ENCODE measurements at places on chromosomes 6 and 20.

GRCh38 chr20:32449057-32449889 lies 91.1 kb downstream of the ASXL1 start:
- DNase-seq, result no peak

DNA sequence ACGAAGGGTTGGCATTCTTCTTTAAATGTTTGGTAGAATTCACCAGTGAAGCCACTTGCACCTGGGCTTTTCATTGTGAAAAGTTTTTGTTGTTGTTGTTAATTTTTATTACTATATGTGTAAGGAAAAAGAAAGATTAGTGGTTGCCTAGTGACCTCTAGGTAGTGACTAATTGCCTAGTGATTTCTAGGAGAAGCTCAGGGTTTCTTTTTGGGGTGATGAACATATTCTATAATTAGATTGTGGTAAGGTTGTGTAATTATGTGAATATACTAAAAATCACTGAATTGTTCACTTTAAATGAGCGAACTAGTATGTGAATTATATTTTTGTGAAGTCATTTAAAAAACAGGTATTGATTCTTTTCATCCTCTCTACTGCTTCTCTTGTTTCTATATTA lies 123.8 kb upstream of the TMEM170B start:
- no peak for DNase-seq

DNA sequence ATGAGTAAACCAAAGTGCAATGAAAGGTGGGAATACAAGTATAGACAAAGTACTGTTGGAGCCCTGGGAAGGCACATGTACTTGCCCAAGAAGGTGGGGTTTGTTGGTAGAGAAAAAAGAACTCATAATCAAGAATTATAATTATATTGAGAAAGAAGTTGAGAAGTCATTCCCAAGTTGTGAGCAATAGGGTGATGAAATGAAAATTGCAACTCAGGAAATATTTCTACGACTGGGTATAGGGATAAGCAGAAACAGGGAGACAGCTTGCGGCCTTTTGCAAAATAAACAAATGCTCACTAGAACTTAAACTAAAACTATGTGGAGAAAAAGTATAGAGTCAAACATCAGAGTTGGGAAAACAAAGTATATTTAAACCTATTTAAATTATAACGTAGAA lies 250.7 kb upstream of the FAM83B start:
- no peak for DNase-seq

- DNase-seq, result no peak
Measured at GRCh38 chr6:87588756-87589407, 905 bp downstream of the RARS2 start.
